ENCODE measurements at places on chromosomes 4 and X.

GRCh38 chr4:107603430-107603829 is 116.6 kb downstream of the PAPSS1 start:
- DNase-seq: no peak

- no peak for DNase-seq
These were observed 3.4 kb upstream of the SLC35A2 start for GRCh38 chrX:48914593-48915493.

GRCh38 chrX:150508451-150509367 is 59.7 kb upstream of the MTM1 start:
- DNase-seq: no peak

DNA sequence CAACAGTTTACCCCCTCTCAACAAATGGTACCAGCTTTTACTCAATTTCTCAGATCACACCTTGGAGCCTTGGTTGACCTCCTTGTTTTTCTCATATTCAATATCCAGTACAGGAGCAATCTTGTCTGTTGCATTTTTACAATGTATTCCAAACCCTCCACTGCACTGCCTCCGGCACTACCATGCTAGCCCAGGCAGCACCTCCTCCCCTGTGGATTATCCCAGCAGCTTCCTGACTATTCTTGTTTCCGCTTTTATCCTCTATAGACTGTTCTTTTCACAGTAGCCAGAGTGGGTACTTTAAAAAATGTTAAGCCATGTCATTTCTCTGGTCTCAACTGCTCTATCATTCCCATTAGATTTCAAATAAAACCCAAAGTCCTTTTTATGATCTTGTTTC is 253.4 kb upstream of the GPRIN3 start:
- DNase-seq: no peak

Measured in activated CD8-positive, alpha-beta memory T cell treated with anti-CD3 and anti-CD28 coated beads, Interleukin-2, amount 50 U/mL, for 48 hours (primary cell).